Activated CD4-positive, alpha-beta memory T cell treated with anti-CD3 and anti-CD28 coated beads for 36 hours (primary cell): ENCODE measurements at places on chromosomes 7 and 10. TPM values are rescaled to one million over a fixed set of nuclear protein-coding genes. Genes with fewer than 3 reads are reported as not detected.

Gene UCN3
- not detected for total RNA-seq

Gene DNAJC30
- 6.3 TPM for total RNA-seq

Gene CLRN3
- total RNA-seq: not detected

Gene SAP25
- 9.9 TPM for total RNA-seq

Gene HOXA4
- not detected for total RNA-seq

Gene MRPS33
- total RNA-seq: 95.8 TPM

Gene VIPR2
- total RNA-seq: 0.56 TPM

Gene ADAM8
- total RNA-seq: 165 TPM

Gene DOCK4
- total RNA-seq: 1.1 TPM

Gene PNLIPRP3
- not detected for total RNA-seq

Gene TEX36
- total RNA-seq: not detected

Gene TRPV5
- total RNA-seq: not detected

Gene DYDC2
- not detected for total RNA-seq

Gene PRPS1L1
- total RNA-seq: not detected

Gene TFEC
- not detected for total RNA-seq

Gene FAM180A
- not detected for total RNA-seq

Gene EEPD1
- 1.3 TPM for total RNA-seq

Gene CPA1
- total RNA-seq: not detected

Gene PHTF2
- 40.8 TPM for total RNA-seq

Gene CTAGE6
- total RNA-seq: 1.6 TPM

Gene WEE2
- total RNA-seq: not detected

Gene MKX
- 0.38 TPM for total RNA-seq

Gene ADRB1
- total RNA-seq: not detected

Gene TLX1
- not detected for total RNA-seq

Gene PDE6C
- total RNA-seq: not detected

Gene IQUB
- not detected for total RNA-seq

Gene CFAP70
- 0.33 TPM for total RNA-seq

Gene AP3M1
- 43.9 TPM for total RNA-seq

Gene ZNF282
- total RNA-seq: 61.9 TPM

Gene ADIRF
- not detected for total RNA-seq

Gene EVX1
- not detected for total RNA-seq

Gene ASZ1
- total RNA-seq: not detected

Gene TBX20
- not detected for total RNA-seq

Gene PLA2G12B
- total RNA-seq: not detected

Gene PILRA
- 0.76 TPM for total RNA-seq

Gene DYNC1I1
- total RNA-seq: not detected
